ENCODE measurements at places on chromosomes 16 and 17.

DNA sequence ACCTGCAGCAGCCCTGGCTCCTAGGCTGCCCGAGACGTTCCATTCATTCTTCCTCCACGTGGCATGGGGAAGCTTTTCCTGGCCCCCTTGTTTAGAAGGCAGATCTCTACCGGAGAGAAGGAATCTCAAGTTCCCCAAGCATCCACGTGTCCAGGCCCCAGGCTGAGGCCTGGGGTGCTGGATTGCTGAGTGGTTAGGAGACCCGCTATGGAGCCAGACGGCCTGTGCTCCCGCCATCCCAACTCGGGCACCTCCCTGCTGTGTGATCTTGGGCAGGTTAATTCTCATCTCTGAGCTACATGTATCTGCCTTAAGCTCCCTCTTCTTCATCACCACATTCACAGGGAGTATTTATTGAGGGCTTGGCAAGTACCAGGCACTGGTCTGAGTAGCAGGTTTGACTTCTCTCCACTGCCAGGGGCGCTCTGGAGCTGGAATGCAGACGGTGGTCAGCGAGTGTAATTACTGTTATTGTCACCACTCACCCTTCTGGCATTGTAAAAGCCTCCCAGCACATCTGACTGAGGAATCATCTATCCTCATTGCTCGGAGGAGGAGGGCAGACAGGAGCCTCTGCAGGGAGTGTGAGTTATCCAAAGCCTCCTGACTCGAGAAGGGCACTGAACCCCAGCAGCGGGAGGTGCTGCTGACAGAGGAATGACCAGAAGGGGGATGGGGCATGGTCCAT lies 1.1 kb upstream of the ADGRG1 start:
- DNase-seq = no peak
- H3K27me3 ChIP-seq = peaks cover 19% of the 10 kb centered on the region
- no peak overlapping the region for H3K4me3 ChIP-seq
- H3K36me3 ChIP-seq = no peaks in the 10 kb centered on the region
- H3K4me1 ChIP-seq = peaks cover 31% of the 10 kb centered on the region
- H3K27ac ChIP-seq = no peak overlapping the region

GRCh38 chr17:75688209-75688825 lies 21.2 kb downstream of the SAP30BP start:
- H3K4me1 ChIP-seq = peaks cover 22% of the 10 kb centered on the region
- peak overlapping the region; percentile 68 for H3K4me3 ChIP-seq
- DNase-seq = no peak
- peak overlapping the region; percentile 89 for H3K27ac ChIP-seq

DNA sequence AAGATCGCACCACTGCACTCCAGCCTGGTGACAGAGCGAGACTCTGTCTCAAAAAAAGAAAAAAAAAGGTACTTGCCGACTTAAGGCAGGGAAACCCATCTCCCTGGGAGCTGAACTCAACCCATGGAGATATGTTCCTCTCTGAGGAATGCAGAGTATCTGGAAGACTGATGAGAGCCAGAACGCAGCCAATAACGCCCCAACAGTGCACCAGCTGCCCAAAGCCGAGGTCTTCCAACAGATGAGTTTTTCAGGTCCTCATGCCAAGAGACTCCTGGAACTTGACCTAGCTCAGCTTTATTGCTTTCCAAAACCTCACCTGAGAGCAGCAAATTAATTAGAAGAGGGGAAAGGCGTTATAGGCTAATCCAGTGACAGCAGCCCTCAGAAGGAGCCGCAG lies 9.4 kb downstream of the ELAC2 start:
- no peaks in the 10 kb centered on the region for H3K36me3 ChIP-seq
- no peak for DNase-seq
- no peak overlapping the region for H3K4me3 ChIP-seq
- H3K27me3 ChIP-seq = no peaks in the 10 kb centered on the region

DNA sequence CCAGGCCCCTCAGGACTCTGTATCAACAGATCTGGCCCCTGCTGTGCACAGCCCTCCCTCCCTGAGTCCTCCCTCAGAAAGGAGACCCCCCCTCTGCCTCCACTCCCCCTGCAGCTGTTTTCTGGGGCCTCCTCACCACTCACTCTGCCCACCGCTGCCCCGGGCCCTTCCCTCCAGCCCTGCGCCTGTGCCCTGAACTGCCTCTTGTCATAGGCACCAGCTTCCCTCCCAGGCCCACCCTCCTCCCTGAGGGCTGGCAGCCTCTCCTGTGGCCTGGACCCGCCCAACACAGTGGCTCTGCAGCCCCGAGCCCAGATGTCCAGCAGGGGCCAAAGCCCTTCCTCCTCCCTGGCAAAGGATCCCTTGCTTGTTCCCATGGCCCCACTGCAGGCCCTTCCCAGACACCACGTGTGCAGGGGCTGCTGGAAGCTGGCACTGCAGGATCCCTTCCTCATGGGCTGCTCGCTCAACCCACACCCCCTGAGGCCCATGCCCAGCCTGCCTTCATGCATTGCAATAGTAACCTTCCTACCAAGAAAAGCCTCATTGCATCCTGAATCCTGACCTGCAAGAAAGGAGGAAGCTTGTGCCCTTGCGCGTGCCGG lies 25.8 kb downstream of the GNPTG start:
- H3K27me3 ChIP-seq = no peaks in the 10 kb centered on the region
- peaks cover 31% of the 10 kb centered on the region for H3K36me3 ChIP-seq
- H3K4me3 ChIP-seq = no peak overlapping the region

DNA sequence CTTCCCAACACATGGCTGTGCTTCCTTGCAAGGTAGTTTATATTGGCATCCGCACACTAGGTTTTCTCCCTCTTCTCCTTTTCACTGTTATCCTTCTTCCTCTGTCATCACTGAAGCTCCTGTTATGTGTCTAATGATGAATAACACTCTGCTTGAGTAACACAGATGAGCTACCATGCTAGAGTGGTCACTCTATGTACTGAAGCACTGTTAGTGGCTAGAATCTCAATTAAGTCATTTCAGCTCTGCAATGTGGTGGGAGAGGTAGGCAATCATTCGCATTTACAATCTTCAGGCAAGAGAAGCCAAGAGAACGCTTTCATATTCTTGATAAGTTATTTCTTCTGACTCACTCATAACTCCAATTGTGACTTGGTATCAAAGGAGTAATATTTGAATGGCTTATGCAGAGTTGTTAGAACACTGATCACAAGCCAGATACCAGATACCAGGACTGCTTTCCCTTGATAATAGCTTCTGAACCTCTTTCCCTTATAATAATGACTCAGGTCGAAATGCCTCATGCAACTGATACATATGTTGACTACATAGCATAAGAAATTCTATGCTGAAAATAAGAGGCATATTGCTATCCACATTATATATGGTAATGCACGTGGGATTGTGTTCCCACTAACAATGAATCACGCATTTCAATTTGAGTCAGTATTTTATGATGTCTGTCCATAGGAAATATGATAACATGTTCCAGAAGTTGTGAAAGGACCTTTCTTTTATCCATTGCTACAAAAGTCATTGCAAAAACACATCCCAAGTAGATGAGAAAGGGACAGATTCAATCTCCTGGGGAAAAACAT lies 158.0 kb upstream of the HS3ST3A1 start:
- no peak for DNase-seq
- no peak overlapping the region for H3K27ac ChIP-seq
- no peak overlapping the region for H3K4me3 ChIP-seq
- H3K27me3 ChIP-seq = peaks cover 8% of the 10 kb centered on the region
- no peaks in the 10 kb centered on the region for H3K4me1 ChIP-seq

- H3K27ac ChIP-seq = no peak overlapping the region
- DNase-seq = no peak
- H3K4me1 ChIP-seq = peaks cover 1% of the 10 kb centered on the region
- peaks cover 1% of the 10 kb centered on the region for H3K27me3 ChIP-seq
- H3K36me3 ChIP-seq = no peaks in the 10 kb centered on the region
These were observed 86.0 kb upstream of the LHX1 start for GRCh38 chr17:36851250-36851649.

DNA sequence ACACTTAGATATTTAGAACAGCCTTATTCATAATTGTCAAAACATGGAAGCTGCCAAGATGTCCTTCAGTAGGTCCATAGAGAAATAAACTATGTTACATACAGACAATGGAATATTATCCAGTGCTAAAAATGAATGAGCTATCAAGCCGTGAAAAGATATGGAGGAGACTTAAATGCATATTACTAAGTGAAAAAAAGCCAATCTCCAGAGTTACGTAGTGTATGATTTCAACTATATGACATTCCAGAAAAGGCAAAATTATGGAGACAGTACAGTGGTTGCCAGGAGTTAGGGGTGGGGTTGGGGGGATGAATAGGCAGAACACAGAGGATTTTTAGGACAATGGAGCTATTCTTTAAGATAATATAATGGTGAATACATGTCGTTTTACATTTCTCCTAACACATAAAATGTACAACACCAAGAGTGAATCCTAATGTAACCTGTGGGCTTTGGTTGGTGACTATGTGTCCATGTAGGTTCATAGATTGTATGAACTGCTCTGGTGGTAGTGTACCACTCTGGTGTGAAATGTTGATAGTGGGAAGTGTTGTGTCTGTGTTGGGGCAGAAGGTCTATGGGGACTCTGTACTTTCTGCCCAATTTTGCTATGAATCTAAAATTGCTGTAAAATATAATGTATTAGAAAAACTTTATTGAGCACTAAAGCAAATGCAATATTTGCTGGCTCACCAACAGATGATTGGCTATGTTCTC lies 122.6 kb downstream of the USP22 start:
- no peak overlapping the region for H3K4me3 ChIP-seq
- H3K27ac ChIP-seq = no peak overlapping the region
- H3K4me1 ChIP-seq = peaks cover 9% of the 10 kb centered on the region
- no peak for DNase-seq

- no peak overlapping the region for H3K4me3 ChIP-seq
- no peaks in the 10 kb centered on the region for H3K4me1 ChIP-seq
- no peak overlapping the region for H3K27ac ChIP-seq
These were observed 380.6 kb downstream of the GRIN2A start for GRCh38 chr16:9801651-9802050.

DNA sequence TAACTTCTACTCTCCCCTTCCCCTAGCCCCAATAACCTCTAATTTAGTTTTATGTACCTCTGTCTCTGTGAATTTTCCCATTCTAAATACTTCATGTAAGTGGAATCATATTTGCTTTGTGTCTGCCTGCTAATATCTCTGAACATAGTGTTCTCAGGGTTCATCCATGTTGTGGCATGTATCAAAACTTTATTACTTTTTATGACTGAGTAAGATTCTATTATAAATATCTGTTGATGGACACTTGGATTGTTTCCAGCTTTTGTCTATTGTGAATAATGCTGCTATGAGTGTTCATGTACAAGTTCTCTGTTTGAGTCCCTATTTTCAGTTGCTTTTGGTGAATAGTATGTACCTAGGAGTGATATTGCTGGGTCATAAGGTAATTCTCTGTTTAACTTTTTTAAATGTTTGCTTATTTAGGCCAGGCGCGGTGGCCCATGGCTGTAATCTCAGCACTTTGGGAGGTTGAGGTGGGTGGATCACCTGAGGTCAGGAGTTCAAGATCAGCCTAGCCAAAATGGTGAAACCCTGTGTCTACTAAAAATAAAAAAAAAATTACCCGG lies 92.8 kb downstream of the CHD9 start:
- DNase-seq = no peak
- no peaks in the 10 kb centered on the region for H3K27me3 ChIP-seq
- no peak overlapping the region for H3K4me3 ChIP-seq
- H3K36me3 ChIP-seq = no peaks in the 10 kb centered on the region
- no peak overlapping the region for H3K27ac ChIP-seq

DNA sequence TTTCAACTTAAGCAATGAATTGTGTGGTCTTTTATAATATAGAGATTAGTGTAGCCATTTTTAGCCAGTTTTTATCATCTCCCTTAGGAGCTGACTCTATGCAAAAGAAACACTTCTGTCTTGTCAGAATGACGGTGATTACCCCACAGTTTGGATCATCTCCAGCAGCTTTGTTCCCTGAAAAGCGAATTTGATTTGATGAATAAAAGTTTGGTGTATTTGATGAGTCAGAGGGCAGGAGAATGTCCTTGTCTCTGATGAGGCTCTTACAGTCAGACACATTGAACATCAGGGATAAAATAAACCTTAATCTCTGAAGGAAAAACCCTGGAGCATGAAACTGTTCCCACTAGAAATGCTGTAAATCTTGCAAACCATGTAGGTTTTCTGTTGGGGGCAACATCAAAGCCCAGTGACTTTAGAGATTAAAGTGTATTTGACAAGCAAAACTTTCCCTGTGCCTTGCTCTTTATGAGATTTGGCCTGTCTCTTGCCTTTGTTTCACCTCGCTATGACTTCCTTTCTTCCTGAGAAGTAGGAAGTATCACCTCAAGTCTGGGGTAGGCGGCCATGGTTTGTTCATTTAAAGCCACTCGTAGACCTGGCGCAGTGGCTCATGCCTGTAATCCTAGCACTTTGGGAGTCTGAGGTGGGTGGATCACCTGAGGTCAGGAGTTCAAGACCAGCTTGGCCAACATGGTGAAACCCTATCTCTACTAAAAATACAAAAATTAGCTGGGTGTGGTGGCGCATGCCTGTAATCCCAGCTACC lies 209.3 kb downstream of the FTO start:
- no peak for DNase-seq
- H3K4me1 ChIP-seq = no peaks in the 10 kb centered on the region
- H3K4me3 ChIP-seq = no peak overlapping the region
- H3K27me3 ChIP-seq = no peaks in the 10 kb centered on the region

- H3K4me1 ChIP-seq = peaks cover 84% of the 10 kb centered on the region
- no peak for DNase-seq
- peak overlapping the region; percentile 93 for H3K4me3 ChIP-seq
- peaks cover 14% of the 10 kb centered on the region for H3K36me3 ChIP-seq
- peak overlapping the region; percentile 91 for H3K27ac ChIP-seq
These were observed 1.7 kb downstream of the DEXI start for GRCh38 chr16:10940501-10941079.

- no peak overlapping the region for H3K27ac ChIP-seq
- H3K27me3 ChIP-seq = peaks cover 11% of the 10 kb centered on the region
- no peaks in the 10 kb centered on the region for H3K36me3 ChIP-seq
- no peak for DNase-seq
- H3K4me1 ChIP-seq = peaks cover 14% of the 10 kb centered on the region
- H3K4me3 ChIP-seq = no peak overlapping the region
These were observed 14.7 kb downstream of the RPH3AL start for GRCh38 chr17:337866-338265.

DNA sequence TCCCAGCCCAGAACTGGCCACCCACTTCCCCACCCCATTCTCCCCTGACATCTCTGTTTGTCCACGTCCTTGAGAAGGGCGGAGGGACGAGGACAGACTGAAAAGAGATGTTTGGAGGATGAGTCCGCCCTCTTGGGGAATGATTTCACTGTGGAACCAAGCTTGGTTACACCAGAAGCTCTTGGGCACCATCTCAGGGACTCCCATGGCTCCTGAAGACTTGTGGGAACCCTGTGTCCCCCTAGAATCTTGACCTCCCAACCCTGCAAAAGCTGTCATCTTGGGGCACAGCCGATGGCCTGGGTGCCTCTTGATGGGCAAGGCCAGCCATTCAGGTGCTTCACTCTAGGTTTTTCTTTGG lies 25.9 kb upstream of the LITAF start:
- no peaks in the 10 kb centered on the region for H3K27me3 ChIP-seq
- H3K36me3 ChIP-seq = no peaks in the 10 kb centered on the region
- no peak for DNase-seq
- H3K4me3 ChIP-seq = no peak overlapping the region
- peak overlapping the region; percentile 56 for H3K27ac ChIP-seq
